Activated CD4-positive, alpha-beta T cell treated with anti-CD3 and anti-CD28 coated beads, Interleukin-10, Interleukin-2, amounts not matched to agents 100 ng/mL and 50 ng/mL, durations not matched to agents 16 hours and 8 hours (primary cell): ENCODE measurements at places on chromosomes 7 and 10.

DNA sequence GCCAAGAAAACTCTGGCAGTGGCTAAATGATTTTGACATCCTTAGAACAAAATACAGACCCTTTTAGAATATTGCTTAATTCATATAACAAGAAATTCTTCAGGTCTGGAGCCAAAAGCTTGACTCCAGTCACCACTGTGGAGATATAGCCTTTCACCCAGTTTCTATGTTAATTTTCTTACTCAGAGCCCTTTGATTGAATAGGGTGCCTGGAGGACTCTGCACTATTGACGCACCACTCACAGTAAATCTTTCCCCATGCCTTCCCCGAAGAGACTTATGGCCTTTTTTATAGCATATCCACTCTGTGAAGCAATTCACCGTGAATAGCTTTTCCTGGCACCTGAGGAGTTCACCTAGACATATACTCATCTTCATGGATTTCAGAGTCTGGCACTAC lies 613.8 kb downstream of the ZWINT start:
- DNase-seq, result no peak

GRCh38 chr7:115731796-115732471 lies 298.6 kb downstream of the TFEC start:
- no peak for DNase-seq

GRCh38 chr10:79479283-79479909 lies 32.9 kb upstream of the EIF5AL1 start:
- no peak for DNase-seq

- DNase-seq, result no peak
Measured at GRCh38 chr7:47326220-47326619, 255.7 kb downstream of the TNS3 start.

DNA sequence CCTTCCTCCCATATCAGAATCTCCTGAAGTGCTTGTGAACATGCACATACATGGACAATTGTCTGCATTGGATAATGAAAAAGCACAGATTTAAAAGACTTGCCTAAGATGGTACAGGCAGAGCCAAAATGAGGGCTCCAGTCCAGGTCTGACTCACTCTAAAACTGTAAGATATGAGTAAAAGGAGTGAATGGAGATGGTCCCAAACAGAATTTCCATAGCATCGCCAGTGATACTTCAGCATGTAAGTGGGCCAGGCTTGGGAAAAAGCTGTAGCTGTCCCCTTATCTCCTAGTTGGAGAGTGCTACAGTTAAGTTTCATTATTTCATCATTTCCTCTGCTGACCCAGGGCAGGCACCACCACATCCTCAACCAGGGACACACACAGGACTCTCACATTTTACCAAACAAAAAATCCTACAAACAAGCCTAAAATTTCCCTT lies 26.4 kb upstream of the IL6 start:
- peak; percentile 60 for DNase-seq

DNA sequence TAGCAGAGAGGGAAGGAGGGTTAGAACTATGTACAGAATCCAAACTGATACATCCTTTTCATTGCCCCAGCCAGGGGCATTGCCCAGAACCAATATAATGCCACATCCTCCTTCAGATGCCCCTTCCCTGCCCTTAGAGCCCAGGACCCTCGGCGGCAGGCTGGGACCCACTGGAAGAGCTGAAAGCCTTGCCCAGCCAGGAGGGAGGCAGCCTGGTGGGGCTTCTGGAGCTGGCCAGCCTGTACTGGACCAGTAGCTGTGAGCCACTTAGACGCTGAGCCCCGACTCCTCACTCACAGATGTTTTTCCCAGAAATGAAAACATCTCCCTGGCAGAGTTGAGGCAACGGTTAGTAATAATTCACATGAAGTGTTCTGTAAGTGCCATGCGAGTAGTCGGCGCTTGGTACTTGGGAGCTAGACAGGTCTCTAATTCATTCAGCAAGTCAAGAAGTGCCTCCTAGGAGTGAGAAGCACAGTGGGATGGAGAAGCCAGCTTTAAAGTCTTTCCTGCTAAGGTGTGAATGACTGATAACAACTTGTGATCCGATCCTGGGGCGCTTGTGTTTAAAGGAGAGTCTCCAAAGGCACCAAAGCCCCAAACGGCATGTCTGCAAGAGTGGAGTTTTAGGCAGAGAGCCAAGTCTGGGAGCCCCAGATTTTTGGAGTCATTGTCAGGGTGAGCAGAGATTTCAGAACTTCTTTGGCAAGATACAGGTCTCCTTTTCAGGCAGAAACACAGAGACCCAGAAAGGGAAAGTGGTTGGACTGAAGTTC lies 9.8 kb downstream of the VSIR start:
- no peak for DNase-seq

GRCh38 chr10:1289591-1289990 lies 233.4 kb downstream of the WDR37 start:
- no peak for DNase-seq

DNA sequence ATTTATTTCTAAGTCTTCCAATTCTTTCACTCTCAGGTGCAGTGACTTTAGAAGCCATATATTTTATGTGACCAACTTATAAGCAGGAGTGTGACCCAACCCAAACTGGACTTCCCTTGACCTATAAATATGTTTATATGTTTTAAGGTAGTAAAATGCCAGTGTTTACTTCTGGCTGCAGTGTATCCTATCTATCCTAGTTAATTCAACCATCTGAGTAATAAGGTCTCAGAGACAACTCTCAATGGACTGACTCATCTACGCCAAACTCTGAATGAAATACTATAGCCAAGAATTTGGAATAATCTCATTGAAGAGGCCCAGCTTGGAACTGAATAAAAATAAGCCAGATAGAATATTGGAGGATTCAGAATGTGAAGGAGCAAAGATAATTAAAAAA lies 544.5 kb upstream of the SORCS1 start:
- no peak for DNase-seq

- no peak for DNase-seq
Measured at GRCh38 chr7:44488955-44489354, 1.5 kb downstream of the NUDCD3 start.

GRCh38 chr7:43855176-43855575 lies 14.1 kb downstream of the MRPS24 start:
- DNase-seq, result no peak

GRCh38 chr7:4065190-4065589 lies 616.9 kb upstream of the FOXK1 start:
- no peak for DNase-seq

- no peak for DNase-seq
Measured at GRCh38 chr7:157253850-157254249, 83.0 kb upstream of the DNAJB6 start.

GRCh38 chr7:106887421-106887820 lies 22.3 kb downstream of the PIK3CG start:
- peak; percentile 21 for DNase-seq

- DNase-seq, result no peak
Measured at GRCh38 chr7:71165708-71166107, 33.8 kb downstream of the GALNT17 start.

GRCh38 chr10:12491491-12491890 lies 142.1 kb downstream of the CAMK1D start:
- no peak for DNase-seq

GRCh38 chr10:108358912-108359311 lies 1194.4 kb upstream of the SORCS1 start:
- DNase-seq, result peak; percentile 62

- DNase-seq, result peak; percentile 38
Measured at GRCh38 chr10:14904316-14904732, 25.7 kb downstream of the SUV39H2 start.

- no peak for DNase-seq
Measured at GRCh38 chr10:32155075-32155516, 98.9 kb upstream of the KIF5B start.

- DNase-seq, result no peak
Measured at GRCh38 chr10:94174838-94175237, 181.1 kb downstream of the PLCE1 start.

- DNase-seq, result no peak
Measured at GRCh38 chr7:145398758-145399157, 562.9 kb upstream of the TPK1 start.

DNA sequence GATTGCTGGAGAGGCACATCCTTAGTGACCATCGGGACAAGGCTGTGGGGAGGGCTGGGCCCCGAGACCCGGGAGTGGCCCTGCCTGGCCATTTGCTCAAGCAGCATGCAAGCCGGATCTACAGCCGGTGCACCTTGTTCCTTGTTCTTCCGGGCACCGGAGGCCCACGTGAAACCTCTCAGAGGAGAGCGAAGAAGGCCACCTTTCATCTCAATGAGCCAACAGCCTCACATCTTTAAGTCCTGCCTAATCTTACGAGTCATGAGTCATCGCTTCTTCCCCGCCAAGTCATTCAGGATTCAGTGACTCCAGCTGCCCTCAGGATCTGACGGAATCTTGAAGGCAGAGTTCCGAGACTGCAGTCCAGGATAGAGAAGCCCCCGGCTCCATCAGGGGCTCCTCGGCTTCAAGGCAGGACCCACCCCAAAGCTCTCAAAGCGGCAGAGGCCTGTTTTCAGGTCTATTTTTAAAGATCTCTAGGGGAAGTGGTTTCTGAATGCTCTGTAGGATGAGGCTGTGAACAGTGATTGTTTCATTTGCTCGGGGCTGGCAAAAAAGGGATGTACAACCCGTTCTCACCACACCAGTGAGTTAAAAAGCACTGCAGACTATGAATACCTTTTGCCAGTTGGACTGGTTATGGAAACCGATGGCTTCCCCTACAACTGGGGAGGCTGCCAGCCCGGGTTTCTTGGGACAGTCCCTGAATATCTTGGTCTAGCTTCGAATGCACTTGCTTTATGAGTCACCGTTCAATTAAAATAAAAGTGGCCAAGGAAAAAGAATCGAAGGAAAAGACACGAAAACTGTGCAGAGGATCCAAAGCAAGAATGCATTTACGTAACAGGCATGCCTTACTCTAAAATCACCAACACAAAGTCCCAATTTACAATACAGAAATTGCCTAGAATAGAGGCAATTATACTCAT lies 57.2 kb upstream of the ECHDC3 start:
- peak; percentile 61 for DNase-seq
